ENCODE measurements at places on chromosomes 16 and 17.
A peak's percentile ranks its signal among the peaks of the same experiment; 100 is the strongest.

DNA sequence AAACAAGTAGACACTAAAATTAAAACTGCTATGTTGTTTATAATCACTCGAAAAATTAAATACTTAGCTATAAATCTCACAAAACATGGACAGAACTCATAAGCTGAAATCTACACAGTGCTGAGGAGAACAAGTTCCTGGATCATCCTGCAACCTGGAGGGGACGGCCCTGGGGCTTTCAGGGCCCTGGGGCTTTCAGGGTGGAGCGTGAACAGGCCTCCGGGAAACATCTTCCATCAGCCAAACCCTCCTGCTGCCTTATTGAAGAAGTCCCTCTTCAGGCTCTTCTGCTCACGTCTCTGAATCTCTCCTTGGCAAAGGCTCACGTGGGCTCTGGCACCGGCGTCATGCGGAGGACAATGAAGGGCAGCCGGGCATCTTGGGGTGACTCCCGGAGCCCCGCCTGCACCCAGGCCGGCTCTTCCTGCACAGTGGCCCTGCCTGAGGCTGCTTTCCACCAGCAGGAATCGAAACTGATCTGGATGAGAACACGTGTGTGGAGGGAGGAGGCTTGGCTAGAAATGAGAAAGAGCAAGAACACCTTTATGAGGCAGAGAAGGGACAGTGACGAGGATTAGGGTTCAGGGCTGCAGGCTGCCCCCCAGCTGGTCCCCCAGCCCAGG lies 127.3 kb downstream of the CDRT15L2 start:
- DNase-seq: no peak

GRCh38 chr17:54324813-54325212 lies 502.1 kb downstream of the KIF2B start:
- no peak for DNase-seq

GRCh38 chr16:30882429-30883310 lies 11.2 kb downstream of the BCL7C start:
- DNase-seq: no peak

DNA sequence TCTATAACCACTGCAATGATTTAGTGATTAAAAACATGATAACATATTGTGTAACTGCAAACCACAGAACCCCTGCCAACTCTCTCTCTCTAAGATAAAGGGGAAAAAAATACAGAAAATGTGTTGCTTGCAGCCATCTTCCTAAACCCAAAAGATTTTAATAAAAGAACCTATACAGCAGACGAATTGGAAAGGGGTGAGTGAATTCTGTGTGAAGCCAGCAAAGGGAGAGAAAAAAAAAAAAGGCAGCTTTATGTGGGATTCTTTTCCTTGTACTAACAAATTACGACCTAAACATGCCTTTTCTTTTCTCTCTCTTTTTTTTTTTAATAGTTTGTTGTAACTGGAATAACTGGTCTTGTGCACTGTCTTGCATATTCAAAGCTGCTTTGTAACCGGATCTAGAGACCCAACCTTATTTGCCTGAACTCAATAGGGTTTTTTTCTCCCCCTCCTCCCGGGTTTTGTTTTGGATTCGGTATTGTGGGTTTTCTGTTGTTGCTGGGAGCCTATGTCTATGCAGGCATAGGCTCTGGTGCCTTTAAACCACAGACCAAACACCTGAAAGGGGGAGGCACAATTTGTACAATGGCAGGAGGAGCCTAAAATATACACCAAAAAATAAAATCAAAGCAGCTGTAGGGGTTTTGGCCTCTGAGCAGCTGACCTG lies 7.0 kb upstream of the ZFHX3 start:
- no peak for DNase-seq

GRCh38 chr16:5442054-5442453 lies 344.5 kb upstream of the EEF2KMT start:
- no peak for DNase-seq

- no peak for DNase-seq
Observed at GRCh38 chr16:77049577-77049976, 141.4 kb upstream of the MON1B start.

DNA sequence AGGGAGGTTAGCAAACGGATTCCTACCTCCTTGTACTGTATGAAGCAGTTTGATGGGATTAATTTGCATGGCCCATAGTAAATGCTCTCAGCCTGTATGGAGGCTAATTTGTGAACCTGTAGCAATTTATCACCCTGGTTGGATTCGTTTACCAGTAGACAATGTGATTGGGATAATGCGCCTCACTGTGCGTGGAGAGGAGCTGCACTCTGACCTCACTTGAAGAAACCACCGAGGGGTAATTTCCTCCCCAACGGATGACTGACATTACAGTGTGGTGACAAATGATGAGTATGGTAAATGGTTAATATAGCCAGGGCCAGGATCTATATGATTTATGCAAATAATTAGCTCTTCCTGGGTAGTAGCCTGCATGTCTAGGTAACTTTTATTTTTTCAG lies 479.1 kb upstream of the RBFOX1 start:
- DNase-seq: no peak

DNA sequence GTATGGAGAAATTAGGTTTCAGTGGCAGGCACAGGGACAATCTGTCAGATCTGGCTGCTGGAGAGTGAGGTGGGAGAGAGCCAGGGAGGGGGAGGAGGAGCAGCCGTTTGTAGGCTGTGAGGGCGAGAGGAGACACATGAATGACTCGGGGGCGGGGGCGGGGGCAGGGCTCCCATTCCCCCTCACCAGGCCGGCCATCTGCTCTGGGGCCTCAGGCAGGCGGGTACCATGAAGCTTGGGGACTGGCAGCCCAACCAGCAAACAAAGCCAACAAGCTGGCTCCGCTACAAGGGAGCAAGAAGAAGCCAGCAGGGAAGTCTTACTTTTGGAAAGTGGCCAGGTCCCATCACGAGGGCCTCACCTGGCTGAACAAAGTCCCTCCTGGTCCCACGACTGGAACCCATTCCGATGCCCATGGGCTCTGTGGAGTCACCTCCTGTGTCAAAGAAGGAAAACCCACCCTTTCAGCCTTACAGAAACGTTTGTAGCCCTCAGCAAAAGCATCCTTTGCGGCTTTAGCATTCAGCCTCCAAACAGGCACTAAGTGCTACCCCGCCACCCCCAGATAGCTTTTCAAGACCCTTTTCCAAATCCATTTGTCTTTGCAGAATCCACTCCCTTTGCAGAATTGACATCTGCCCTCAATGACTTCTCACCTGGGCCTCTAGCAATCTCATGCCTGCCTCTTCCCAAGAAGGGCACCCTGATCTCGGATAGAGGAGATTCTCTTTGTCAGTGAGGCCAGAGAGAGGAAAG lies 9.2 kb upstream of the SSTR2 start:
- DNase-seq: no peak

DNA sequence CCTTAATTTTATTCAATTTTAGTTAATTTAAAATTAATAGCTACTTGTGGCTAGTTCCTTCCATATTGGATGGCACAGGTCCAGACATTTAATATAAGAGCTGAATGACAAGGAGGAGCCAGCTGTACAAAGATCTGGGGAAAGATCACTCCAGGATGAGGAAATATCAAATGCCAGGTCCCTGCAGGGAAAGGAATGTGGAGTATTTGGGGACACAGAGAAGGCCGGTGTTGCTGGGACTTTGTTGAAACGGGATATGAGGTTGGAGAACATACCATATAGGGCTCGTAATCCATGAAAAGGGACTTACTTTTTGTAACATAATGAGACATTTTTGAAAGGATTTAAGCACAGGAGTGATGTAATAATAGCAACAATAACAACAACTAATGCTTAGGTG lies 426.8 kb downstream of the HS3ST4 start:
- DNase-seq: no peak

- DNase-seq: peak; percentile 77
Observed at GRCh38 chr17:49952209-49952911, 16.6 kb upstream of the DLX4 start.

GRCh38 chr16:23225634-23226033 lies 43.1 kb downstream of the SCNN1G start:
- DNase-seq: no peak

GRCh38 chr16:81533175-81533507 lies 88.5 kb downstream of the CMIP start:
- DNase-seq: no peak

DNA sequence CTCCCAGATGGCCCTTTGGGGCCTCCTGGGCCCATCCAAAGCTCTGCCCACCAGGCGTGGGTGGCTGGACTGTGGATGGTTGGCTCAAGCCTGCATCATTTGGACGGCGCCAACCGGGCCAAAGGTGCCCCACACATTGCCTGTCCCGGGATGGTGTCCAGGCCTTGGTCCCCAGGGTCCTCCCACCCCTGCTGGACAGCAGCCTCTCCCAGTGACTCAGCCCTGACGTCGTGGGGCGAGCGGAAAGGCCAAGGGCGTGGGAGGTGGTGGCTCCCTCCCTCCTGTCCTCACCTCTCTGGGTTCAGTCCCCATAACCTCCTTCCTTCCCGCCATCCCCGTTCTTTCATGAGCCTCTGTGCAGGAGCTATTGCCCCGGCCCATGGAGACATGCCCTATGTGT lies 42.1 kb upstream of the DLX4 start:
- no peak for DNase-seq

GRCh38 chr16:57999366-57999970 lies 1.0 kb downstream of the ZNF319 start:
- peak; percentile 16 for DNase-seq

Measured in activated CD4-positive, alpha-beta T cell treated with anti-CD3 and anti-CD28 coated beads, Interleukin-2, amount 50 U/mL, for 4 hours (primary cell).